ENCODE measurements at places on chromosomes 1 and 21.

- DNase-seq = no peak
Measured at GRCh38 chr1:61042466-61043009, 39.8 kb upstream of the NFIA start.

DNA sequence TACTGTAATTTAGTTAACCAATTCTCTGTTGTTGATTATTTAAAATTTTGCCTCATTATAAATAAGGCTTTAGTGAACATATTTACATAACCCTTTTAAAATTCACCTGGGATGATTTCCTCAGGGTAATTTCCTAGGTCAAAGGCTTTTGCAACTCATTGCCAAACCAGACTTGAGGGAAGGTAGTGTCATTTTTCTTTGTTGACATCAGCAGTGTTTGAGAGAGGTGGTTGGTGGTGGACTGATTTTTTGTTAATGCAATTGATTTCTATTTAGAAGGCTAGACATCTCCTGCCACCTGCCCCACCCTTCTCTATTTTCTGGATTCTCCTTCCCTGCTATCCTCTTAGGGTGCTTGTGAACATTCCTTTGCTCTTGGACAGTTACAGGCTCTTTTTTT is 116.8 kb downstream of the HHAT start:
- no peak for DNase-seq

GRCh38 chr1:180253585-180254495 is 23.8 kb downstream of the LHX4 start:
- DNase-seq = no peak

DNA sequence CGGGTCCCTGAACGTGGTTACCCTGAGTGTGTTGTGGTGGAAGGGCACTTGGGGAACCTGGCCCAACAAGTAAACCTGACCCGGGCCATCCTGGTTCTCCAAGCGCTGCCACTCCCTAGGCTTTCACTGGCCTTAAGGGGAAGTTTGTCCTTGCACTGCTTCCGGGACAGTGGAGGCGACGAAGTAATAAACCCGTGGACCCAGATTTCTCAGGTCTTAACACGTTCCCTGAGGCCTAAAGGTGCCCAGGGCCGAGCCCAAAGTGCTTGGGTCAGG is 261 bp upstream of the CCDC24 start:
- DNase-seq = no peak

GRCh38 chr1:12581179-12581578 is 36.8 kb downstream of the DHRS3 start:
- no peak for DNase-seq

GRCh38 chr1:165014753-165015152 is 341.8 kb downstream of the LMX1A start:
- no peak for DNase-seq

- DNase-seq = peak; percentile 46
Measured at GRCh38 chr21:45889256-45889655, 92.3 kb upstream of the COL6A1 start.

DNA sequence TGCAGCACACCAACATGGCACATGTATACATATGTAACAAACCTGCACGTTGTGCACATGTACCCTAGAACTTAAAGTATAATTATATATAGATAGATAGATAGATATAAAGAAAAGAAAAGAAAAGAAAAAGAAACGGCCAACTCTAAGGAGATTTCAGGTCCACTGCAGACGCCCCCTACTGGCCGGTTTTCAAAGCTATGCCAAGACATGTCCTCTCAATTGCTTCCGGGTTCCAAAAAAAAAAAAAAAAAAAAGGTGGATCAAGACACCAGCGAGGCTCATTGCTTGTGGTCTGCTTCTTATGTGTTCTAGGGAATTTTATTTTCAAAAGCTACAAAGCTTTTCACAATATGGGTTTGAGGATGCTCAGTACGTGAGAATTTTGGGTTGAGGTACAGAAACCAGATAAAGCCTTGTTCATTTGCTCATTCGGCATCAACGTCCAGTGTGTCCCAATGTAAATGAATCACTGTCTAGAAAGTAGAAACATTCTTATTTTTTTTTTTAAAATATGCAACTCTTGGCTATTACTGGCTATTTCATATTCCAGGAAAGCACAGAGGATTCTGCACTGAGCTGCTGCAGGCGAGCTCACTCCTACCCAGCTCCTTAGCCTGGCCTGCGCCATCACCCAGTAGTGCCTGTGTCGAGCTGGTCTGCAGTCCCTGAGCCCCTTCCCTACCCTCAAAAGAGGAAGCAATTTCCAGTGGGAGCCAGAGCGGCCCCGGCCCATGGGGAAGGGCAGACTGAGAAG is 643.0 kb downstream of the KIF26B start:
- no peak for DNase-seq

GRCh38 chr1:226690460-226690982 is 48.6 kb downstream of the ITPKB start:
- DNase-seq = peak; percentile 54

GRCh38 chr1:186750257-186750656 is 70.0 kb upstream of the PTGS2 start:
- DNase-seq = no peak

DNA sequence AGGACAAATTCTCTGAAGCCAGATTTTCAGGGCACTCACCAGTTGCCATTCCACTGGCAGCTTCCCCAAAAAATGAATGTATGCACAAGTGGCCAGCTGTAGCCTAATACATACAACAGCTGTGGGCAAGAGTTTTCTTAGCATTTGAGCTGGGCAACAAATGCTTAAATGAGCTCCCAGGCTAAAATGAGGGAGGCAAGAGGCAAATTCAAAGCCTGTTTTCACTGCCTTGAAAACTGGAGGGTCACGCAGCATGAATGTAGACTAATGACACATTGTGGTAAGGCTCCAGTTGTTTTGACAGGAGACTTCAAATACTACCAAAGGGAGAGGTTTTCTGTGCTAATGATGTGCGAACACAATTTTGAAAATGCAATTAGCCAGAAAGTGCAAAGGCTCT is 88.2 kb downstream of the TIAM1 start:
- DNase-seq = no peak

DNA sequence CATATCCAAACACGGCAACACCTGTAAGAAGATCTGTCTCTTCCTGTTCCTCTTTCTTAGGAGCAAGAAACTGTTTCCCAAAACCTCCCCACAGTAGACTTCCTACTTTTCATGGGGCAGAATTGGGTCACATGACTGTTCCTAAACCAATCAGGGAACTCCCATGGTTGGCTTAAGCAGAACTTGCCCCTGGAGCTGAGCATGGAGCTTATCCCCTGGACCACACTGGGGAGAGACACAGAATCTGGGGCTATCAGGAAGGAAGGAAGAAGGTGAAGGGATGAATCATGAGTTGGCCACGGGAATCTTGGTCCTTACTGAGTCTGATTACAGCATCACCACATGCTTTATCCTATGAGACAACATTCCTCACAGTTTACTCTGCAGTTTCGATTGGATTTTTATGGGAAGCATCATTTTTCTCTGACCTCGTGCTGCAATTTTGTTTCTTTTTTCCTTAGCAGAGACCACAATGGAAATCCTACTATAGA is 81.8 kb downstream of the CDC7 start:
- DNase-seq = no peak

GRCh38 chr1:7732331-7732730 is 38.8 kb upstream of the VAMP3 start:
- no peak for DNase-seq

GRCh38 chr1:210294999-210295745 is 33.5 kb upstream of the HHAT start:
- peak; percentile 52 for DNase-seq

DNA sequence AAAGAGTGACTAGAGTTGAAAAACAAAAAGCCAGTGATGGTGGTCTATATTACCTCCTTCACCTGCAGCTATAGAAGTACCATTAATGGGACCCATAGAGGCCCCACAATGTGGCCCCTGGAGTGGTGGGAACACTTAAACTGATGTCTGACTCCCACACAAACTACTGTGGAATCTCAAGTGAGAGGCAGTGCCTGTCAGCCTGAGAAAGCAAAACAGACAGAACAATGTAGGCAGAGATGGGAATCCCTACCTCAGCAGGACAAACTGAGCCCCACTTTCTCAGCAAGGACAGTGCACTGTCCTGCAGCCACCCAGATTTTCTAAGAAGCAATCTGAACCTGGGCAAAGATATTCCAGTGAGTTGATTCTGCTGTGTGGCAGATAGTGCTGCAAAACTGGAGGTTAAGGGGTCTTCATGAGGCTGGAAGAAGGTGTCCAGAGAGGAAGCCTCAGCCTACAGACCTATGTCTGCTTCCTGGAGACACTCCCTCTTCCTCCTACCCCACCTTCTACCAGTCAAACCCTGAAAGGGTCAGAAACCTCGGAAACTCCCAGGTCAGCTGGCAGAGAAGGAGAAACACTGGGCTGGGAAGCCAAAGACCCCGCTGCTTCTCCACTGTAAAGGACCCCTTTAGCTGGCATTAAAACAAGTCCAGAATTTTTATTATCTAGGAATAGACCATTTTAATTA is 228.7 kb downstream of the C1orf94 start:
- no peak for DNase-seq

DNA sequence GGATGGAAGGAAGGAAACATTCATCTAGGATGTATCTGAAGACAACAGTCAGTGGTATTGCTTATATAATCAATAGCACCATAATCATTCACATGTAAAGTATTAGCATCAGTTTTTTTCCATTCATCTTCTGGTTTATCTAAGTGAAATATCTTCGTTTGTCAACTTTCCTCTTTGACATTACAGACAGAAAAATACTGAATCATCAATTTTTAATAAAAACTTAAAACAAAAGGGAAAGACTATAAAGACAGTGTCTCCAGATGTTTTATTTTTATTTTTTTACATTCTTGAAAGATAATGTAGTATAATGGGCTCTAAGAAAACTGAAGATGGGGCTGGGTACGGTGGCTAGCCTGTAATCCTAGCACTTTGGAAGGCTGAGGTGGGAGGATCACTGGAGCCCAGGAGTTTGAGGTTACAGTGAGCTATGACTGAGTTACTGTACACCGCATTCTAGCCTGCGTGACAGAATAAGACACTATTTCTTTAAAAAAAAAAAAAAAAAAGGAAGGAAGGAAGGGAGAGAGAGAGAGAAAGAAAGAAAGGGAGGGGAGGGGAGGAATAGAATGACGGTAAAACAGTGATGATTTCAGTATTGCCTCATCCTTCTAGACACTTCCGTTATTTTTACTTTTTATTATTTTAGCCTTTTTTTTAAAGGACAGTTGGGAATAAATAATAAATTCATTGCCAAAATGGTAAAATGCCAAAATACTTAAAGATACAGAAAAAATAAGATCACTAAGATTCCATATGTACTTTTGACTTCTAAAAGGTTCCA is 89.5 kb downstream of the NRIP1 start:
- no peak for DNase-seq

GRCh38 chr1:219988387-219988786 is 57.9 kb downstream of the EPRS1 start:
- no peak for DNase-seq

DNA sequence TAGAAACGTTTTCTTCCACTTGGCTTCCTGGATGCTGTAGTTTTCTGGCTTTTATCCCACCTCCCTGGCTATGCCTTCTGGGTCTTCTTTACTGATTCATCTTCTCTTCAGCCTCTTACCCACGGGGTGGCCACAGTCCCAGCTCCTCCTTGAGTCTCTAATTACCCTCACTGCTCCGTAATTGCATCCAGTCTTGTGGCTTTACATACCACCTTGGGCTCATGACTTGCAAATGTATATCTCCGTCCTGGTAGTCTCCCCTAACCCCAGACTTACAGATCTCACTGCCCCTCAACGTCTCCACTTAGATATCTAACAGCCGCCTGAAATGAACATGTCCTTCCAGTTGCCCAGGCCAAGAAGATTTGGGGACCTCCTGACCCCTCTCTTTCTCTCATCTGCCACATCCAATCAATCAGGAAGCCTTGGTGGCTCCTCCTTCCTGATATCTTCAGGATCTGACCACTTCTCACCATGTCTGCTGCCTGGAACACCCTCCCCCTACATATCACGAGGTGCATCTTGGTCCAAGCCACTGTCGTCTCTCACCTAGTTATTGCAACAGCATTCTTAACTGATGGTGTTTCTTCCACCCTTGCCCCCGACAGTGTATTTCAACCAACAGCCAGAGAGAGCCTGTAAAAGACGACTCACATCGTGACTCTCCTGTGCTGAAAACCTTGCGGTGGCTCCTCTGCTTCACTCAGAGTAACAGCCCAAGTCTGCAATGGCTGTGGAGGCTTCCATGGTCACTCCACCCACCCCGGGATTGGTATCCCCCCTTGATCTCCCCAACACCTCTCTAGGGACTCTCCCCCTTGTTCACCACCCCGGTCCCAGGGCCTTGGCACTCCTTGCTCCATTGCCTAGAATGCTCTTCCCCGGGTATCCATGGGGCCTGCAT is 219.0 kb upstream of the POU3F1 start:
- DNase-seq = no peak

DNA sequence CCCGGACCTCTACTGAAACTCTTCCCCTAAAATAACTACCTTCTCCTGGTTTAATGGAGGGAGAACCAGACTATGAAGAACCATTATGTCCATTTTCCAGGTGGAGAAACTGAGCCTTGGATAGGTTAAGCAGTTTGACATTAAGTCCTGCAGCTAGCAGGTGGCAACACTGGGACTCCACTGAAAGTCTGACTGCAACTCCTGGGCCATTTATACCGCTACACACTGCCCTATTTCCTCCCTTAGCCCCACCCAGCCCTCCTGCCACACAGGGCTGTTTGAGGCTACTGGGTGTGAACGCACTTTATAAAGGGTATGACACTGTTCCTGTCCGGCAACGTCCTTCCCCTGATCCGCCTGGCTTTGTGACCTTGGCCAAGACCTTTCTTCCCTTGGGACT is 511 bp upstream of the INPP5B start:
- no peak for DNase-seq

- DNase-seq = no peak
Measured at GRCh38 chr1:223842784-223843183, 3.0 kb downstream of the TP53BP2 start.

DNA sequence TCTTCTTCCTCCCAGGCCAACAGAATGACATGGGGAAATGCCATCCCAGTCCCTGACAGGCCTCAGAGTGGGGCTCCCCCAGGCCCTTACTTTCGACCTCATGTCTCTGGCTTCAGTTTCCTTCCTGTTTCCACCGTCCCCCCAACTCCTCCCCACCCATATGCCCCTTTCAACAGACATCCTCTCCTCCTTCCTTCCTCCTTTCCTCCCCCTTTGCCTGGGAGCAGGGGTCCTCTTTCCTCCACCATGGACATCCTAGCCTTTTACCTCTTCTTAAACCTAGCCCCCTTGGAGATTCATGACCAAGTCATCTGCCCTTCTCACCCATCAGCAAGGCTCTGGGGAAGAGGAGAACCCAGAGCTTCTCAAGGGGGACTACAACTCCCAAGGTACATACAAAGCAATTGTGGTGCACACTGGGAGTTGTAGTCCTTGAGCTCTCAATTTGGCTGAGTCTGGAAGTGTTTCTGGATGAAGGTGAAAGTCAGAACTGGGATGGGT is 4.0 kb downstream of the ZBTB7B start:
- DNase-seq = no peak

- no peak for DNase-seq
Measured at GRCh38 chr1:16209847-16210407, 2.5 kb downstream of the ARHGEF19 start.

GRCh38 chr1:16321176-16321867 is 31.0 kb downstream of the FBXO42 start:
- no peak for DNase-seq

- DNase-seq = no peak
Measured at GRCh38 chr1:244173769-244174168, 122.7 kb downstream of the ZBTB18 start.

GRCh38 chr1:216422821-216423520 is at the start of gene USH2A:
USH2A (minus strand) TSS chr1:216423448; CDS start chr1:216422336, 1,112 bp downstream.
- peak; percentile 69 for DNase-seq
